GM12865 (cell line): ENCODE measurements at places on chromosomes 1 and 21.
A peak's percentile ranks its signal among the peaks of the same experiment; 100 is the strongest.

- DNase-seq, result no peak
These were observed 151.3 kb upstream of the GJB5 start for GRCh38 chr1:34603594-34603993.

DNA sequence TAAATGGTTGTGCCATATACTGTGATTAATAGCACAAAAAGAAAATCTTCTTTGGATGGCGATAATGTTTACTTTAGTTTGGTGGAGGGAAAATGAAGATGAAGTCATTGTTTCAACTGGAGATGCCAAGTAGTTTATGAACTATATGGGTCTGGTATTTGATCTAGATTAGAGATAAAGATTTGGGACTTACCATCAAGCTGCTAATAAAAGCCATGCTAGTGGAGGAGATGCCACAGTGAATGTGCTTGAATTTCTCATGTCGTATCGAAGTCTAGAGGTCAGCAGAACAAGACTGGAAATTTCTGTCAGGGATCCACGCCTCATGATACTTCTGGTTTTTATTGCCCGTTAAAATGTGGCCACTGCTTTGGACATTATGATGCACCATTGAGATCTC is 742.0 kb downstream of the NCAM2 start:
- DNase-seq, result no peak

GRCh38 chr1:151635479-151636072 is 23.7 kb downstream of the SNX27 start:
- DNase-seq, result peak; percentile 77

GRCh38 chr1:100305954-100306353 is 39.9 kb downstream of the RTCA start:
- DNase-seq, result no peak

DNA sequence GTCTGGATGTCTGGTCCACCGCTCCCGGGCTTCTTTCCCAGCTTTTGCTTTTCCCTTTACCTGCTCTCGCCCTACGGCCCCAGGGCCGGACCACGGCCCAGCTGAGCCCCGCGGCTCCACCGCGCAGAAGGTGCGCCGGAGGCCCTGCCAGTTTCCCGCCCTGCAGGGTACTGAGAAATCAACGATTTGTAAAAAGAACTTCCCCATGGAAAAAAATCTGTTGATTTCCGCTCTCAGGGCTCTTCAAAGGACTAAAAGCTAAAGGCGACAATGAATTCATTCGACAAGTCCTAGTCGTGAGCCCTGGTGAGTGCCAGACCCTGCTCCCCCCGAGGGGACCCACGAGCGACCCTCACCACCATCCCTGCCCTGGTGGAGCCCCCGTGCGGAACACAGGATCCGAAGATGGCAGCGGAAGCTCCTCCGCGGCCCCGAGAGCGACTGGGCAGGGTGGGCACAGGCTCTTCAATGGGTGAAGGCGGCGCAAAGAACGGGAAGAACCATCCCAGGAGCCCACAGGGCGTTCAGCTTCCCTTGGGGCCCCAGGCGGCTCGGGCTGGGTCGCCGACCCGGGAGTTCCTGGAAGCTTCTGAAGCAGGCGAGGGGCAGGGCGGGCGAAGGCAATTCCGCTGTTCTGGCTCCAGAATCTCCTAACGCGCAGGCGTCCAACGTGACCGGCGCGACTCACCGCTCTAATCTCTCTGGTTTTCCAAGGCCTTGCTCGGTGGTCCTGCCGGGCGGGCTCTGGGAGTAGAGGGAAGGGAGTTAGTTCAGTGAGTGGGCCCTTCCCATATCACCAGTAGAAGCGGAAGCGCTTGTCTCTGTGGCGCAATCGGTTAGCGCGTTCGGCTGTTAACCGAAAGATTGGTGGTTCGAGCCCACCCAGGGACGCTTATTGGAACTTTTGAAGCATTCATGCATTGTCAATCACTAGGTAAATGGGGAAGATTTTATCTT is 6.6 kb upstream of the RNU1-2 start:
- DNase-seq, result peak; percentile 49

GRCh38 chr1:66597500-66597899 is 63.5 kb downstream of the SGIP1 start:
- no peak for DNase-seq

DNA sequence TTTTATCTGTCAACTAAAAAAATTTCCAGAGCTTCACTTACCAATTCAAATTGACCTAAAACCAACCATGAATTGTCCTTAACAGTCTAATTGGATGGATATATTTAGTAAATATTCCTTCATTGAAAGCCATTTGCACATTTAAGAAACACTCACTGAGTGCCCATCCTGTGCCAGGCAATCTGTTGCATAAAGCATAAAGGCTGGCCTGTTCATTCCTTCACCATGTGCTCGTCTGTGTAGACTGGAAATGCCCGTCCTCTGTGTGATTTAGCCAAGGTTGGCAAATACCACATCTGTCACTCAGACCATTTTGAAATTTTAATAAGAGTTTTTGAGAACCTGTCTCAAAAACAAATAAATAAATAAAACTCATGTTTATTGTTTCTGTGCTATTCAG is 57.1 kb downstream of the ZNF684 start:
- no peak for DNase-seq

- DNase-seq, result no peak
These were observed 244.7 kb upstream of the IRF2BP2 start for GRCh38 chr1:234854645-234855039.

DNA sequence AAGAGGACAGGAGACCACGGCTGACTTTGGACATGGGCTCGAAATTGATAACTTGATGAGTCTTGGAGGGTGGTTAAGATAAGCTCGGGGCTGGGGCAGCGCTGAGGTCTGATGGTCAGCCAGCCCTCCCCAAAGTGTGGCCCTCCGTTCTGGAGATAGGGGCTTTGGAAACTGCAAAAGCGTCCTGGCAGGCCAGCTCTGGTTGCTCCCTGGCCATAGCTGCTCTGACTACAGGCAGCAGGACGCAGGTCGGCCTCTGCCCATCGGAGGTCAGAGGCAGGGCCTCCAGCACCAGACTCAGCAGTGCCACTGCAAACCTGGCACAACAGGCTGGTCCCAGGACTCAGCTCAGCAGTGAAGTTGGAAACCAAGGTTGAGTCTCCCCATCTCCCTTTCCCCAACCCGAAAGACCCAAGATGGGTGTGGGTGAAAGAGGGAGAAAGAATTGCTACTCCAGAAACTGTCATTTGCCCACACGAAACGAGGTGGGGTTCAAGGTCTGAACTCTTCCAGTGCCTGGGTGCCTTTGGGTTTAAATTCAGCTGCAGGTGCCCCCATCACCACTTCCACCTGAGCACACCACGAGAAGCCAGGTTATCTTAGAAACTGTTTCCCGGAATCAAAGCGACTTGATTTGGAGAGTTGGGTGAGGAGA is 4.8 kb downstream of the SIM2 start:
- DNase-seq, result no peak

GRCh38 chr1:54254055-54254454 is 54.1 kb downstream of the MRPL37 start:
- no peak for DNase-seq
